ACHN (cell line): ENCODE measurements at places on chromosomes 12 and 14.

DNA sequence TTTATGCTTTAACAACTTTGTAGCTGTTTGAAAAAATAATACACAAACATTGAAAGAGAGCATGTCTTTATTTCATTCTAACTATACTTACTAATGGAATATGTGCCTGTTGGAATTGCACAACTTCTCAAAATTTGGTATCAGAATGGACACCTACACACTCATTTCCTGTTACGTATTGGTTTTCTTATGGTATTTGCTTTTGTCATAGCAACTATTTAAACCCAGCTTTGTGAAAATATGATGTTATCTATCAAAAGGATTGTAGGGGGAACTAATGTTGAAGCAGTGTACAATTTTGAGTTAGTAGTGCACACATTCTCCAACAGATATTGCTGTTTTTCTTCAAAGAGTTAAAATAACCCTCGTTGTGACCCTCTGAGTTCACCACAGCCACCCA, 52.6 kb downstream of the RBMS2 start:
- DNase-seq: no peak

- no peak for DNase-seq
Measured at GRCh38 chr14:97719931-97720330, 922.7 kb downstream of the VRK1 start.

- DNase-seq: peak; percentile 44
Measured at GRCh38 chr12:124636138-124636978, 68.9 kb upstream of the NCOR2 start.

DNA sequence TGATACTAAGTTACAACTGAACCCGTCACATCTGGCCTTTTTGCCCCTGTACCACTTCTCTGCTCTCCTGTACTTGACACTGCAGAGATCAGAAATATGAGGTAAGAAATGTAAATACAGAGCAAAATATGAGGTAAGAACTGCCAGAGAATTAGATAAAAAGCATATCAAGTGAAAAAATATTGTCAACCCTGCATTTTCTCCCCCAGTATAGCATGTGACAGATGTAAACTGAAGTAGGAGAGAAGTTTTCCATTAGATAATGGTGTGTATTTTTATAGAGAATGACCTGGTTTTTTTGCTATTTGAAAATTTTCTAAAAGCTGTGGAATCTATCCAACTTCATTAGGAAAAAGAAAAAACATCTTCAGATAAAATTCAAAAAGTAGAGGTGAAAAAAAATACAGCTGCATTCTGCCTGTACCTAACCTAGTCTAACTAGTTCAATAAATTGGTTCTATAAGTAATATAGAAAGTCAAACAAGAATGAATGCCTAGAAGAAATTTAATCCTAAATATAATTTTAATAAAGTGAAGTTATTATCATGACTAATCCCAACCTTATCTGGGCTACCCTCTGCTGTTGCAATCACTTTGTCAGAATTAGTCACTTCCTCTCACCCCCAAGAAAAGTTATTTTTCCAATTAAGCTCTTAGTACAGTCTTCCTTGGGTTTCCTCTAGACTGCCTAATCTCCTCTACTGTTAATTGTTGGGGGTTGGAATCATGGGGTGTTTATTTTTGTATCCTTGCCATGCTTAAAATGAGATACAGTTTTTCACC, 210.0 kb downstream of the RASSF9 start:
- DNase-seq: peak; percentile 53

GRCh38 chr14:102565331-102565887, 27.0 kb upstream of the RCOR1 start:
- no peak for DNase-seq

GRCh38 chr12:70367258-70368141, 1.4 kb downstream of the KCNMB4 start:
- no peak for DNase-seq

- peak; percentile 57 for DNase-seq
Measured at GRCh38 chr12:53500142-53500775, 824 bp upstream of the TARBP2 start.

DNA sequence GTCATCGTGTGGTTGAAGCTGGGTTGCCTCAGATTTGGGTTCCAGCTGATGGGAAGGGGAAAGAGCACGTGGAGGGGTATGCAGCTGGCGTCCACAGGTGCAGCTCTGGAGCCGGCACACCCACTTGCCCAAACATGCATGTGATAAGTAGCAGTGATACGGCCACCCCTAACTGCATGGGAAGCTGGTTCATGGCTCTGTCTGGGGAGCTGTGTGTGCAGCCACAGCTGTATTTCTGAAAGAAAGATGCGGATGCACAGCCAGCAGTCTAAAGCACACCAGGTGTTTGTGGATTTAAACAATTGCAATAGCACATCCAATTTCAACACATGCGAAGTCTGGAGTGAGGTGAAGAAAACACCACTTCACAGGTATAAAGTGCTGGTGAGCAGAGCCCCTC, 181.4 kb downstream of the EFCAB11 start:
- DNase-seq: no peak

GRCh38 chr14:30402846-30403245, 156.1 kb upstream of the G2E3 start:
- no peak for DNase-seq

- no peak for DNase-seq
Measured at GRCh38 chr14:59678352-59678751, 101.7 kb upstream of the CCDC175 start.

GRCh38 chr12:1350934-1351240, 243.5 kb downstream of the FBXL14 start:
- peak; percentile 48 for DNase-seq

- no peak for DNase-seq
Measured at GRCh38 chr14:105026033-105026785, 5.3 kb upstream of the CDCA4 start.

DNA sequence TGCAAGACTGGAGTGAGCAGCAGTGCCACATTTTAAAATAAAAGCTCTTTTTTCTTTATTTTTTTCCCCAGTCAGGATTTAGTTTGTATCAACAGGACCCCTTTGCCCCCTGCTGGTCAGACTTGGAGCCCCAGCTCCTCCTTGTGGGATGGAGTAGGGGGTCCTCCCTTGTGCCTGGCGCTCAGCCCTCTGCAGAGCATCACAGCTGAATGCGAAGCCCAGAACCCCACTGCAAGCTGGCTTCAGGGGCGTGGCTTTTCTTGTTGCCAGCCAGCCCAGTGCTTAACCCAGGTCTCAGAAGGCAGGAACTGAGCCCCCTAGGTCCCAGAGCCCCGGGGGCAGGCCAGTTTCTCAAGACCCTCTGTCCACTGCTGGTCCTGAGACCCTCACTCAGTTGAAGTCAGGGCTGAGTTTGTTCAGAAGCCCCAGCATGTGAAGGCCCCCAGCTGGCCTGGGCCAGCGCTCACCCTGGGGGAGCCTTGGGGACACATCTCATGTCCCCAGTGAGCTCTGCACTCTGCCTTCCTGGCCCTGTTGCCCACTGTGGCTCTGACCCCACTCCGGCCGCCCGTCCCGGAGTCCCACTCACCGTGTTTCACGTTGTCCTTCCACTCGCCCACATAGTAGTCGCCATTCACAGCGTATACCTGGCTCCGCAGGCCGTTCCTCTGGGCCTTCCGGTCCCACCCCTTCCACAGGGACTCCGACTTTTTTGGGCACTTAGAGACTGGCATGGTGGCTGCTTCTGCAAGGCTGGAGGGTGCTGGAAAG, 519 bp downstream of the MORN3 start:
- peak; percentile 64 for DNase-seq

GRCh38 chr12:8564656-8565055, 24.0 kb upstream of the CLEC4E start:
- no peak for DNase-seq

GRCh38 chr14:101817501-101818001, 56.0 kb downstream of the PPP2R5C start:
- DNase-seq: no peak

DNA sequence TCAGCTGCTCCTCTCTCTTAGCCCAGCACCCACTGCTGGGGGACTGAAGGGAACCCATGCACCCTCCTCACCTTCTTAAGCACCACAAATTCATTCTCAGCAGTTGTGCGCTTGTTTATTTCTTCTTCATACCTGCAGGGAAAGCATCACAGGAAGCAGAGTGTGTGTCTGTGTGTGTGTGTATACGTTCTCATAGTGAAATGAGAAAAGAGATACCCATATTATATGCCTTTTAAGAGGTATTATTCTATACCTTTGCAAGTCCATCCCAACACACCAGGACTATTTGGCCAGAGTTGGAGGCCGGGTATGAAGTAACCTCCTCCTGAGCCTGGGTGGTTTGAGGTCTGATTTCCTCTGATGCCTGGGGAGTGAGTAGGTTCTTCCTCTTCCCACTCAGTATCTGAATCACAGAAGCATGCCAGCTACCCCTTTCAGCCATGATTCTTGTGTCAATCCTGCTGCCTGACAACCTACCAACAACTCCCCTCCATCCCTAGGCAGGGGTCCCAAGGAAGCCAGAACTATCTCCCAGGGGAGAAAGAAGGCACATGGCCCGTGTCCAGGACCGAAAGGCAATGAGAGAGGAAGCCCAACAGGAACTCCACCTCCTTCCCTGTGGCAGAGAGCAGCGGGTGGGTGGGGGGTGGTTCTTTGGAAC, 3.0 kb downstream of the KRT73 start:
- no peak for DNase-seq

DNA sequence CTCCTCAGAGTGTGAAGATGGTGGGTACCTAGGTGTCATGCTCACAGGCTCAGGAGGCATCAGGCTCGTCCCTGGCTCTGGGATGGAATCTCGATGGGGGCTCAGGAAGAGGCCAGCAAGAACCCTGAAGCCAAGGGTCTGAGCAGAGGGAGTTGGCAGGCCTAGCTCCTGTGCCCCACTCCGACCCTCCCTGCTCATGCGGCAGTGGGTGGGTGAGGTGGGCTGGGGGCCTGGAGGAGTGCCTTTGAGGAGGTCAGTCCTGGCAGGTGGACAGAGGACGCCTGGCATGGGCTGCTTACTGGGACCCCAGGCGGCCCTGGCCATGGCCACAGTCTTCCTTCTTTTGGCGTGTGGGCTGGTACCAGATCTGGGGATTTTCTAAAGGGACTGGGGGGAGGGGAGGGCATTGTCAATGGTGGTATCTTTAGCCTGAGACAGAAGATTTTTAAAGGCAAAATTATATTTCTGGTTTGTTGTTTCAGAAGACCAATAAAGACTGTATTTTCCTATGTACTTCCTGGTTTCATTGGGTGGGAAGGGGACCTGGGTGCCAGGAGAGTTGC, 16.0 kb downstream of the LRTM2 start:
- DNase-seq: no peak

DNA sequence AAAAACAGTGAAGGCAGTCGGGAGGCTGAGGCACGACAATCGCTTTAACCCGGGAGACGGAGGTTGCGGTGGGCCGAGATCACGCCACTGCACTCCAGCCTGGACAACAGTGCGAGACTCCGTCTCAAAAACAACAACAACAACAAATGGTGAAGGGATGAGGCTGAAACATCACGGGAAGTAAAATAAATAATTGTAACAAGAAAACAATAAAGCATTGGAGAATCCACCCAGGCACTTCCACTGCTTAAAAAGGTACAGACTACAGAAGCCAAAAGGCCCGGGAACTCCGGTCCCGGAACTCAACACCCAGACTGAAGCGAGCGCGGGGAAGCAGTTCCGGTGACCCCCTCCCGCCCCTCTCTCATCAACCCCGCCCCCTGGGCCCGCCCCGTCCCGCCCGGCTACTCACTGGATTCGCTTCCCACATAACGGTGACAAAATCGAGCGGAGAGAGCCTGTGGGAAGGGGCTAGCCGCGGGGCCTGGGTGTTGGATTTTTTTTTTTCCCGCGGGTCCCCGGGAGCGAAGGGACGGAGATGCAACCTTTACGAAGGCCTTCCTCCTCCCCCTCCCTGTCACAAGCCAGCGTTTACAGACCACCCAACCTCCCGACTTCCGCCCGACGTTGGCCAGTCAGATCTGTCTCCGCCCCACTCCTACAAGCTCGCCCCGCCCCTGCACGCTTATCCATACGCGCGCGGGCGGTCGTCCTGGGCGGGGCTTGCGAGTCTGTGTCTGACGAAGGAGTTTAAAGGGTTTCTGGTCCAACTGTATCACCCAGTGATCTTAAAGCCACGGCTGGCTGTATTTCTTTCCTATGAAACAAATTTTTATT, at the start of gene PARP11:
PARP11 (minus strand) TSS at position 600 of the 837 bp plus-strand sequence; CDS start at position 430, 170 bp downstream.
- peak; percentile 99 for DNase-seq

- no peak for DNase-seq
Measured at GRCh38 chr14:68820119-68820518, 27.3 kb upstream of the ZFP36L1 start.

- no peak for DNase-seq
Measured at GRCh38 chr12:67413577-67413976, 144.4 kb downstream of the CAND1 start.

GRCh38 chr14:53412819-53413675, 259.9 kb upstream of the DDHD1 start:
- peak; percentile 10 for DNase-seq

- no peak for DNase-seq
Measured at GRCh38 chr12:124537525-124538193, 29.8 kb downstream of the NCOR2 start.

GRCh38 chr14:68865542-68865941, 72.7 kb upstream of the ZFP36L1 start:
- no peak for DNase-seq

- DNase-seq: no peak
Measured at GRCh38 chr12:114291389-114292060, 114.4 kb downstream of the TBX5 start.

DNA sequence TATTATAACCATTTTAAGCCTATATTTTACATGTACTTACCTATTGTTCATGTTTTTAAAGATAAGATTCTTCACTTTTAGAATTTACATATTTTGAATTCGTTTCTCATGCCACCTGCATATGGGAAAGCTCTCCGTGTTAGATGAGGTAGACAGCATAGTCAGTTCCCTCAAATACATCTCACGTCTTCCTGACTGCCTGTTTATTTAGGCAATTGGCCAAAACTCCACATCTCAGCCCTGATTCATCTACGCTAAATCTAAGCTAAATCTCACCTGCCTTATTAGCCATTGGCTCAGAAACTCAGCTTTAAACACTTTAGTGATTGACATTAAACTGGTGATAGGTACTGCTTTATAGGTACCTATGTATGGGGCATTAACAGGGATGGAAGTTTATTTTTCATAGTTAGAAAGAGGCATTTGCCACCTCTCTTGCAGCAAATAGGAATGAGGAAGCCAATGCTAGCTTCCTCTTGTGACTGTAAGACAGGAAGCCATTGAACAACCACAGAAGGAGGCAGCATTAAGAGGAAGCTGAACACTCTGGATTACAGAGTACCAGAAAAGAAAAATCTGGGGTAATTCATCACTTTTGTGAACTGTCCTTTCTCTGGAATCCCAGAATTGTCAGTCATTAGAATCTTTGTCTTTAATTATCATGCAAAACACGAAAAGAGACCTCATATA, 111.9 kb downstream of the LRFN5 start:
- DNase-seq: no peak

DNA sequence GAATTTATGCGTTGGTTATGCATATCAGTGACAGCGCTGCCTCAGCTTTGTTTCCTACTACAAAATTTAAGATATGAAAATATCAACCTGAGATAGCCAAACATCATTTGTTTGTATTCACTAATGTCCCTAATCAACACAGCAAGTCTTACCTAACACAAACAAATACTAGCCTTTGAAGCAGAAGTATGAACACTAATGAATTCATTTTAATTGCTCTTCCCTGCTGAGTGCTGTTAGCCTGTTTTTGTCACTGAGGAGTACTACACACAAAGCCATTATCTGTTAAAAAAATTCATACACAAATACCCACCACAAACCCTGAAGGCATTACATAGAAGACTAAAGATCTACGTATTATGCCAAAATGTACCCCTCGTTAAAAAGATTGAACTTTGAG, 150.8 kb downstream of the HELB start:
- DNase-seq: no peak

- no peak for DNase-seq
Measured at GRCh38 chr12:88253371-88253978, 111.4 kb downstream of the TMTC3 start.

- DNase-seq: no peak
Measured at GRCh38 chr14:30419037-30419436, 139.9 kb upstream of the G2E3 start.

GRCh38 chr12:92133171-92133570, 12.5 kb downstream of the BTG1 start:
- DNase-seq: no peak
